Smooth muscle cell of trachea (primary cell): ENCODE measurements at places on chromosomes 1 and 21. TPM values are rescaled to one million over a fixed set of nuclear protein-coding genes. Genes with fewer than 3 reads are reported as not detected.

Gene SDE2
- total RNA-seq, result 15.3 and 15.5 TPM in 2 replicates

Gene ORC1
- total RNA-seq, result 0.66 and 6.5 TPM in 2 replicates

Gene TMEM201
- 3.2 and 5.1 TPM in 2 replicates for total RNA-seq

Gene LYPD8
- total RNA-seq, result not detected in 2 replicates

Gene TRPM2
- under 0.01 TPM in 1 of 2 replicates, not detected in the other for total RNA-seq

Gene ADGRL4
- total RNA-seq, result 6.9 and 23.3 TPM in 2 replicates

Gene FCGR2B
- 0.15 TPM in 1 of 2 replicates, not detected in the other for total RNA-seq

Gene DENND2D
- 3.3 and 22.7 TPM in 2 replicates for total RNA-seq

Gene ARMH1
- 1.3 and 5.0 TPM in 2 replicates for total RNA-seq

Gene YOD1
- total RNA-seq, result 5.1 and 6.0 TPM in 2 replicates

Gene GPR52
- total RNA-seq, result 0.50 and 1.5 TPM in 2 replicates

Gene ATP1A2
- total RNA-seq, result 0.58 and 5.8 TPM in 2 replicates

Gene EXTL2
- total RNA-seq, result 26.1 and 41.2 TPM in 2 replicates
